ENCODE measurements at places on chromosomes 1 and 21.

GRCh38 chr1:37862330-37862729 is 2.9 kb upstream of the MTF1 start:
- no peak for DNase-seq

GRCh38 chr1:70361727-70362398 is 7.3 kb upstream of the ANKRD13C start:
- no peak for DNase-seq

GRCh38 chr1:198330982-198331615 is 174.3 kb downstream of the NEK7 start:
- DNase-seq: no peak

GRCh38 chr1:1785666-1786065 is 7.4 kb upstream of the NADK start:
- DNase-seq: no peak

DNA sequence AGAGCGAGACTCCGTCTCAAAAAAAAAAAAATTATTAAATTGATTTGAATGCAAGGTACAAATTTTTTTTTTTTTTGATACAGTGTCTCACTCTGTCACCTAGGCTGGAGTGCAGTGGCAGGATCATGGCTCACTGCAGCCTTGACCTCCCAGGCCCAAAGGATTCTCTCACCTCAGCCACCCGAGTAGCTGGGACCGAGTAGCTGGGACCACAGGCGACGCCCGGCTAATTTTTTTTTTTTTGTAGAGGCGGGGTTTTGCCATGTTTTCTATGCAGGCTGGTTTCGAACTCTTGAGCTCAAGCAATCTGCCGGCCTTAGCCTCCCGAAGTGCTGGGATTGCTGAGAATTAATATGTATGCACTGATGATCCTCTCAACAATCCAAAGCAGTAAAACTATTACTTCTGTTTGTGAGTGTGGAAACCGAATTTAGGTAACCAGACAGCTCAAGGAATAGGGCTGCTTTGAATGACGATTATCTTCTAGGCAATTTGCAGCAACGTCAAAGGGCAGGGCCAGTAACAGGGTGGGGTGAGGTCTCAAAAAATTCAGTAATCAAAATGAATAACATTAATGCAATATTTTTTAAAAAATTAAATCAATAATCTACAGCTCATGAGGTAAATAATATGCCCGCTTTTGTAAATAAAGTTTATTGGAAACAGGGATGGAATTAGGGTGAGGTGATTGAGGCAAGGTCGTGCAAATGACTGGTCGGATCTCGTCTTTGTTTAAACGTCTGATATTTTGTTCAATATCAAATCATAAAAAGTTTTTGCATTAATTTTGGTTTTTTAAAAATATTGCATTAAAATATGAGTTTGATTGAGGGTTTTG is 1.2 kb downstream of the CLSPN start:
- no peak for DNase-seq

GRCh38 chr1:23522244-23522982 is 8.6 kb downstream of the E2F2 start:
- no peak for DNase-seq

DNA sequence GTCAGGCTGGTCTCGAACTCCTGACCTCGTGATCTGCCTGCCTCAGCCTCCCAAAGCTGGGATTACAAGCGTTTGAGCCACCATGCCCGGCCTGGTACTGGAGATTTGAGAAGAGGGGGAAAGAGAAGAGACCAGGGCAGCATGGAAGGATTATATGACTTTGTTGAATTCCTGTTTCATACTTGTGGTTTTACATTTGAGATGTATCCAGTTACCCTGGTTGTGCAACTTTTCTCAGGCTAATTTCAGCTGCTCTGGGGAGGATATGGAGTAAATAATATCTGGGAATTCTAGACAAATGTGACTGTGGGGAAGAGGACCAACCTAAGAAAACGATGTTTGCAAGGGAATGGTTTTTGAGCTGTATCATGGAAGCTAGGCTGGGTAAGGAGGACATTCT is 89.5 kb upstream of the GREM2 start:
- DNase-seq: no peak

- DNase-seq: peak; percentile 49
Measured at GRCh38 chr1:26278724-26279455, 996 bp upstream of the SH3BGRL3 start.

GRCh38 chr1:153670257-153670858 is 435 bp downstream of the ILF2 start:
- DNase-seq: no peak

DNA sequence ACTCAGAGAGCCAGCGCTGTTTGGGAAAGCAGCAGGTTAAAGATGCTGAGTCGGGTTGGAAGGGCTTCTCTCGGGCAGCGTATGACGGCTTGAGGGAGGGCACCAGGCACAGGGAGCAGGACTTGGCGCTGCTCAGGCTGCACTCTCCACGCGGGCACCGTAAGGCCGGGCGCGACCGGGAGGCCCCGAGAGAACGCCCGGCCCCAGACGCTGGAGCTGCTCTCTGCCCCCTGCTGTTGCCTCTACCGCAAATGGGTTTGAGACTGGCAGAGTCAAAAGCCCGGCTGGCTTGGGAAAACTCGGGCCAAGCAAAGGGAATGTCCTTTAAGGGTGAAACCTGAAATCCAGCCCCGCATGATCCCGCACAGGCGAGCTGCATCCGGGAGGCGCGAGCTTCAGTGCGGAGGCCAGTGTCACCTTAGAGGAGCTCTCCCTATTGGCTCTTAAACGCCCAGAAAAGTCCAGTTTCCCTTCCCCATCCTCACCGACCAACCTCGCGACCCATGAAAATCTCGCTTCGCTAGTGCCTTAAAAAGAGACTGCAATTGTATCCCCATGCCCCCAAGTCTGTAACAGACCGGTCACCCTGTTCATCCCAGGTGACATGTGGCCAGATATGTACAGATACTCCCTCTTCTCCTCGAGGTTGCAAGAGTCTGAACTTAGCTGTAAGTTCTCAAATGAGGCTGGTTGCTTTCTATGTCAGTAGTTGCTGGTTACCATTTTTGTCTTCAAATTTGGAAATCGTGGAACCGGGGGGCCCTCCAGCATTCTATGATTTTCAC is 1.1 kb downstream of the PRRX1 start:
- DNase-seq: no peak

DNA sequence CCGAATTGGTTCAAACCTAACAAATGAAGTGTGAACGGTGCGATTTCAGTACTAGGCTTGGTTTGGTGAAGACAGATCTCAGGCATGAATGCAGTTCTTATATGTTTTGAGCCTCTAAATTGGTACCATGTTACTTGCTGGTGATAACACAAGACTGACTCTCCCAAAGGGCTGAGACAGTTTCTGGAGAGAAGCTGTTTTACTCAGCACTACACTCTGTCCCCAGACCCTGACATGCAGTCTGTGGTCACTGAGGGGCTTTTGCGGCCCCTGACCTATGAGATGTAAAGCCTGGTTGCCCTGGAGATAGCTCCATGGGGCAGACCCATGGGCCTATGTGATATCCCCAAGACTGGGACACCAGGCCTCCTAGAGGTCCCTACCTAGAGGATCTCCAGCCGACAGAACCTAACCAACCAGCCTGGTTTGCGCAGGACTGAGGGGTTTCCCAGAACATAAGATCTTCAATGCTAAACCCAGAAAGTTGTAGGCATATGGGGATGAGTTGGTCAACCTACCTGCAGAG is 19.4 kb upstream of the FOXE3 start:
- DNase-seq: no peak

DNA sequence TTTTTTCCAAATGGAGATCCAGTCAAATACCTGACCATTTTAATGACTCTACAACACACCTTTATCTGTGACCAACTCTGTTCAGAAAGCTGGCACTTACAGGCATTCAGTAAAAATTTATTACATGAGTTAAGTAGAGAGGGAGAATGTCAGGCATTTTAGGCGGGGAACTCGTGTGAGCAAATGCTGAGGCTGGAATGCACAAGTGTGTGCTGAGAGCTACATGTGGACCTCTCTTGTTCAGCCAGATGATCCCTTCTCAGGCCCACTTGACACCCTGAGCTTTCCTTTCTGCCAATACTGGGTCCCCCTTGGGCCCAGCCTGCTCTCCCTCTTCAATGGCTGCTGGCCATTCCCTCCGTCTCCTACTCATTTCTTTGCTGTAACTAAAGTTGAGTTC is 11.7 kb downstream of the PPIH start:
- DNase-seq: no peak

- DNase-seq: peak; percentile 85
Measured at GRCh38 chr1:159008744-159009188, 941 bp upstream of the IFI16 start.

DNA sequence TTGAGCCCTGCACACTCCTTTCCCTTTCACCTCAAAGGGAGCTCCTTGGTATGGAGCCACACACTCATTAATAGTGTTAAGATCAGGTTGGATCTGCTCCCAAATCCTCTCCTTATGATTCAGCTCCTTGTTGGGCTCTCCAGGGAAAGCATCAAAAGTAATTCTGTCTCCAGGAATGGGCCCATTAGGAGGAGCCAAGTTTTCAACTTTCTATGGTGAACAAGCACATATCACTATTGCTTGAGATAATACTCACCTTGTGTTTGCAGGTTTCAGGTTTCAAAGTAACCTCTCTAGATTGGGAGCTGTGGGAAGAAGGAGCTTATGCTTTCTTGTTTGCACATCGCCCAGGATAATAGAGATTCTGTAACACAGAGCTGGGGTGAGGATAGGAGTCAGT is 164.8 kb downstream of the TNFSF18 start:
- DNase-seq: no peak

GRCh38 chr1:211196880-211197279 is 62.3 kb upstream of the RCOR3 start:
- DNase-seq: no peak

DNA sequence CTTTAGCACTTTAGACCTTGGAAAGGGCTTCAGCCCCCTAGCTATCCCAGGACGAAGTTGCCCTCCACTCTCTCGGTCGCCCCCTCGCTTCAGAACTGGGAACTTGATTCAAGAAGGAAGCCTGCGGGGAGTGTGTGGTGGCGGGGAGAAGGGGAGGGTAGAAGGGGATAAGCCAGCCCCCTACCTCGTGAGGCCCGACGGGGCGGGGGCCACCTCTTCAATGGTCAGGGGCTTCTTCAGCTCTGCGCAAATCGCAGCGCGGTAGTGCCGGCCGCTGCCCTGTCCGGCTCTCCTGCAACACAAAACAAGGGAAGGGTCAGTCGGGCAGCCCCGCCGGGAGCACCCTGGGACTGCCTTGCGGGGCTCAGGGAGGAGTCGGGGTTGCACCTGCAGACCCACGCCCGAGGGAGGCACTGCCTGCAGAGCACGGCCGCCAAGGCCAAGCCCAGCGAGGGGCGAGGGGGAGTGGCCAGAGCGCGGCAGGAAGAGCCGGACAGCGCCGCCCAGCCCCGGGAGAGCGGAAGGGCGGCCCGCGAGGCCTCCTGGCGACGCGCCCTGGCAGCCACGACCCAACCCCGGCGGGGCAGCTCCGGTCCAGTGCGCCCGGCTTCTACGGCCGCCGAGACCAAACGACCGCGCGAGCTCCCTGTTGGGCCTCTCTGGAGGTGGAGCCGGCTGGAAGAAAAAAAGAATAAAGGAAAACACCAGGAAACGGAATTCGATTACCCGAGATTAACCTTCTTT is 56.2 kb upstream of the RASAL2 start:
- no peak for DNase-seq

DNA sequence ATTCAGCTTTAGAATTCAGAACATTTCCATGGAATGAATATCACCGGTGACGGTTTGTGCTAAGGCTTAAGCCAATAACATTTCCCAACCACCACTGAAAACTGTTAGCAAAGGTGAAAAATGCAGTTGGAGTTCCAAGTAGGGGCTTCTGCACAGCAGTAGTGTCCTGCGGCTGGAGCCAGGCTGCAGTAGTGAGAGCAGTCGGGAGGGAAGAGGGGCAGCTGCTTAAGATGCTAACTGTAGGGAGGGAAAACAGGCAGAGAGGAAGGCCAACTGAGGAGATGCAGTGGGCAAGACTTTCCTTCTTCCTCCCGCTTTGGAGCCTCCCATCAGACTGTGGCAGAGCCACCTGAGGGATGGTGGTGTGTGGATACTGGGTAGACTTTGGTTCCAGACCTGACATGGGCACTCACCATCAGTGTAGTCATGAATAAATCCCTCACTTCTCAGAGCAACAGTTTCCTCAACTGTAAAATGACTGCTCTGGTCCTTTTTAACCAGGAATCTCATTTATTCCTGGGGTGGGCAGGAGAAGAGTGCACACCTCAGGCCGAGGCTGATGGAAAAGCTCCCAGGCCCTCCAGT is 3.2 kb downstream of the F3 start:
- no peak for DNase-seq

- peak; percentile 35 for DNase-seq
Measured at GRCh38 chr1:8395433-8395866, 77.5 kb downstream of the SLC45A1 start.

GRCh38 chr21:34801519-34802132 is 132.8 kb downstream of the CLIC6 start:
- peak; percentile 26 for DNase-seq

DNA sequence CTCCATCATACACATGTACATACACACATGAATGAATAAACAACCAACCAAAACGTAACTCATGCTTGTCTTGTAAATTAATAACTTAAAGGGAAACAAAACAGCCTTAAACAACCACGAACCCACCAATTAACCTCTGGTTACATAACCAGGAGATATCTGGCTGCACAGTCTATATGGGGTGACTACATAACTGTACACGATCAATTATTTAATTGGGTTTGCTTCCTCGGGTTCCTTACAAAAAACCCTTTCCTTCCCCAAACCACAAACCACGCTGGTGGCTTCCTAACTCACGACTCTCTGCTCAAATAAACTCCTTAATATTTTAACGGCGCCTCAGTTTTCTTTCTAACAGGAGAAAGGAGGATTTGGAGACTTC is 744 bp downstream of the ZNF670 start:
- no peak for DNase-seq

- DNase-seq: no peak
Measured at GRCh38 chr1:23481026-23481597, 2.9 kb downstream of the ASAP3 start.

DNA sequence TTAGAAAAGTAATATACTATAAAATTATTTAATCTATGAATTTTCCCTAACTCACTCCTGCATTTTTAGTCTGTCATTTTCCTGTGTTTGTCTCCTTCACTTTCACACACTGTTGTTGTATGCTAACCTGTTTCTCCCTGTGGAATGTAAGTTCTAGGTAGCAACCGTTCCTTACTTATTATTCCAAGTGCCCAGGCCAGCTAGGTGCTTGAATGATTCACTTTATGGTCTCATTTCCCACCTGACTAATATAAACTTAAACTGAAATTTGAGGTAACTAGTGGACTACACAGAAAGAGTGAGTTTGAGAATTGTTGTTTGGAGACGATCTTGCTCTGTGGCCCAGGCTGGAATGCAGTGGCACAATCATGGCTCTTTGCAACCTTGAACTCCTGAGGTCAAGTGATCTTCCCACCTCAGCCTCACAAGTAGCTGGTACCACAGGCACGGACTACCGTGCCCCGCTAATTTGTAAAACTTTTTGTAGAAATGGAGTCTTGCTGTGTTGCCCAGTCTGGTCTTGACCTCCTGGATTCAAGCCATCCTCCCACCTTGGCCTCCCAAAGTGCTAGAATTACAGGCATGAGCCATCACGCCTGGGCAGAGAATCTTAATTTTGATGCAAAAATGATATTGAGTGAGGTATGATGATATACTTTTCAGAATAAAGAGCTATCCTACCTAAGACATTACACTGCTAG is 1.9 kb downstream of the ZYG11B start:
- no peak for DNase-seq
